T-helper 22 cell (primary cell): ENCODE measurements at places on chromosomes 5 and 9.

GRCh38 chr5:149859746-149860145 is 84.8 kb downstream of the PDE6A start:
- DNase-seq = no peak

DNA sequence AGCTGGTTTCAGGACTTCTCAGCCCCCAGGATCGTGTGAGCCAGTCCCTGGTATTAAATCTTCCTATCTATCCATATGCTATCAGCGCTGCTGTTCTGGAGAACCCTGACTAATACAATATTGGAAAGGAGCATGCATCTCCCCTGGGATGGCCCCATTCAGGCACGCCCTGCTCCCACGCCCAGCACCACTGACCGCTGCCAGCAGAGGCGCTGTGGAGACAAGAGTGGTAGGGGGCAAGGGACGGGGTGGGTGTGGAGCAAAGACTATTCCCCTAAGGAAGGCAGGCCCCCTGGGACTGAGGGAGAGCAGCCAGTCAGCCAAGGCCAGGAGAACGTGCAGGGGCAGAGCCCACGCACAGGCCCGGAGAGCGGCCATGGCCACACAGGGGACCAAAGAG is 116.0 kb downstream of the VAV2 start:
- no peak for DNase-seq

GRCh38 chr9:136760424-136760823 is 2.4 kb upstream of the LCN8 start:
- no peak for DNase-seq

DNA sequence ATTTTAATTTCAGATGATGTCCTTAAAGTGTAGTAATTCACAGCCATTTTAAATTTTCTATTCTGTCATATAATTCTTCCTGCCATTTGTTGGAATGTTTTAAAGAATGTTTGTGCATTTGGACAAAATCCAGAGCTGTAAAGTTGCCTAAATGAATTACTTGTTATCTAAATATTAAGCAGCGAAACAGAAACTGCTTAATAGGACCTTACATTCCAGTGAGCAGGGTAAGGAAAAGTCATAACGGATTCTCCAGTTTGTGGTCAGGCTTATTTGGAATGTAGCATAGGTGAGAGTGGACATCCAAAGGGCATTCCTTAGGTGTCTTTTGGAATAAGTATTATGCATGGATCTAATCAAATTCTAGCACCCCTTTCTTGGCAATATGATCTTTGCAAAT is 410.4 kb upstream of the PTPRD start:
- DNase-seq = no peak

DNA sequence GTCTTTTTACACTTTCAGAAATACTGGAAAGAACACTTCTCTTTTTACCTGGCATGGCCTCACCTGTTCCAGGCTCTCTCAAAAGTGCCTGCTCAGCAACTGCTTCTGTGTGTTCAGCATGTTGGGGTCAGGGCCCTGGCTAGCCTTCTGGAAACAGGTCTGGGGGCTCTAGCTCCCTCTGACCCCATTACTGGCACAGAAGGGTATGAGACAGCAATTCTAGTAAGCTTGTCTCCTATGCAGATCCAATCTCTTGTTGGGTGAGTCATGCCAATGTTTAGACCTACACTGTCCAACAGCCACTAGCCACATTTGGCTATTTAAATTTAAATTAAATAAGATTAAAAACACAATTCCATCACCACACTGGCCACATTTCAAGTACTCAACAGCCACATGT is 80.8 kb downstream of the MAPKAP1 start:
- no peak for DNase-seq

GRCh38 chr5:3590967-3591900 is 4.4 kb upstream of the IRX1 start:
- no peak for DNase-seq
